ENCODE measurements at places on chromosomes 11 and 22.

GRCh38 chr22:50272044-50272802 is 2.0 kb upstream of the MAPK11 start:
- no peak for DNase-seq

DNA sequence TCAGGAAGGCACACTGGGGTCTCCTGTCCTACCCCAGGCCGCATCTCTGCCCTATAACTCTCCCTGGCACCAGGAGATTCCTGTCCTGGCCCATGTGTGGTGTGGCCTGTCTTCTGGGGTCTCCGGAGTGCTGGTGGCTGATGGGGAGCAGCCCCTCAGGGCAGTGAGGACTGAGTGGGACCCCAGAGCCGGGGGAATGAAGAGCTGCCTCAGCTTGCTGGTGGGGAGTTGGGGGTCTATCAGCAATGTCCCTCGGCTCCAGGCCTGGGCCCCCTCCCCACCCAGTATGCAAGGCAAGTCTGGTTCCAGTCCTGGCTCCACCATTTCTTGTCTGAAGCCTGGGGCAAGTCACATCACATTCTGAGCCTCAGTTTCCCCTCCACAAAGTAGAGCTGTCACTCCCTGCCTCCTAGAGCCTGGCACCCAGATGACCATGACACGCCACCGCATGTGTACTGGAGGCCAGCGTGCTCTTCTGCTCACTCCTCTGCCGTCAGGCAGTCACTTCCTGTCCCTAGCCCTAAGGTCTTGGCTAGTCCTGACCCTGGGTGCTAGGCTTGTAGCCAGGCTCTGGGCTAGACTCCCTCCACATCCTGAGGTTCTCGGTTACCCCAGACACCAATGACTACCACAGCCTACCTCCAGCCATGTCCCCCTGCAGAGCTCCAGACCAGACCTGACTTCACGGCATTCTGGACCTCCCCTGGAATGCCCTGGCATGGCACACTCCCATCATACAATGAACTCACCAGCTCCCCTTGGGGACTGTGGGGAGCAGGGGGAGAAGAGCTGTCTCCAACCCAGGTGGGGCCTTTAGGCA is 12.8 kb downstream of the ARAP1 start:
- no peak for DNase-seq

DNA sequence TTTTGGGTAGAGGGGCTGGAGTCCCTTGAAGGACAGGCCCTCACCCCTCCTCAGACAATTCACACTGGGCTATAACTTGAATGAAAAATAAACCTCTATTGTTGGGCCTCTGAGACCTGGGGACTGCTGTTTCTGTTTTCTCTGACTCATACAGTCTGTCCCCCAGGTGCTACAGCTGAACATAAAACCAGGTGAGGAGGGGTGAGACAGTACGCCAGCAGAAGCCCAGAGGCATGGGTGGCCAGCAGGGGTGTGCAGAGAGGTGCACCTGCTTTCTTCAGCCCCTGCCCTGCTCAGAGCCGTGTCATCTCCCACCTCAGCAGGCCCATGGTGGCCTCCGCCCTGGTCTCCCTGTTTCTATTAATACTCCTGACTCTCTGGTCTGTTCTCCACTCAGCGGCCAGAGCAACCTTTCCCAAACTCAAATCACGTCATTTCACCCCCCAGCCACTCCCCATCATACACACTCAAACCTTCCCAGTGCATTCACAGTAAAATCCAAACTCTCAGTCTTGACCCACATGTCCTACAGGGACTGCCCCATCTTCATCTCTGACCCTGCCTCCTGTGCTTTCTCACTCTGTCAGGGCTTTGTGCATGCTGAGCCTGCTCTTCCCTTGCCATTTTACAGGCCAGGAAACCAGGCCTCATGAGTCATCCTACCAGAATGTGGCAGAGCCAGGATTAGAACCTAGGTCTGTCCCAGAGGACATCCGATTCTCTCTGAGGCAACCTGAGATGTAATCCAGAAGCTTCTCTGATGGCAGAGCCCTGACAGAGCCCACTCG is 5.4 kb upstream of the IL2RB start:
- no peak for DNase-seq

DNA sequence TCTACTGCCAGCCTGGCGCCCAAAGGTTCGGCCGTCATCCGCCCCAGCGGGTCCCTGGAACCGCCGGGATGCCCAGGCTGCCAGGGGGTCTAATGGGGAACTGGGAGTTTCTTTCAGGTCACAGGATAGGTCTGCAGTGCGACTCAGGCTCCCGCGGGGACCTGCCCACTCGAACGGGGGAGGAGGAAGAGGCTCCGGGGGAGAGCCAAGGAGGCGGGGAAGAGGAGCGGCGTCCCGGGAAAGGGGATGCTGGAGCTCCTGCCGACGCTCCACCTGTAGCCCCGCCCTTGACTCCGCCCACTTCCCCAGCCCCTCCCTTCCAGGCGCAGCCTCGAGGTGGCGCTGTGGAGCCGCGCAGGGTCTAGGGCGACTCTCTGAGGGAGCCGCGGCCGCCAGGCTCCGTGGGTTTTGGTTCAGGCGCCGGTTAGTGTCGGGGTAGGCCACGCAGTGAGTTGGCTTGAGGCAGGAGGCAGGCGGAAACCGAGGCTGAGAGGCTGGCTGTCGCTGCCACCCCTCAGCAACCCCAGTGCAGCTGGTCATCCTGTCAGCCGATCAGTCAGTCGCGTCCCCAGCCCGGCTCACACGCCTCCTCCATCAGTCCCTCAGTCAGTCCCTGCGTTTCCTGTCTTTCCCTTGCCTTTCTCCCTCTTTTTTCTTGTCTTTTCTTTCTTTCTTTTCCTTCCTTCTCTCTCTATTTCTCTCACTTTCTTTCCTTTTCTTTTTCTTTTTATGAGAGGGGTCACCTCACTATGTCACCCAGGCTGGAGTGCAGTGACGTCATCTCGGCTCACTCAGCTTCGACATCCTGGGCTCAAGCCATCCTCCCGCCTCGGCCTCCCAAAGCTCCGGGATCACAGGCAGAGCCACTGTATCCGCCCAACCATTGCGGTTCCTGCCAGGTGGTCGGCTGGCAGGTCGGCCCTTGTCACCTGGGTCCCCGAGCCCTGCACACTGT is 26.4 kb downstream of the YWHAH start:
- DNase-seq, result peak; percentile 85

DNA sequence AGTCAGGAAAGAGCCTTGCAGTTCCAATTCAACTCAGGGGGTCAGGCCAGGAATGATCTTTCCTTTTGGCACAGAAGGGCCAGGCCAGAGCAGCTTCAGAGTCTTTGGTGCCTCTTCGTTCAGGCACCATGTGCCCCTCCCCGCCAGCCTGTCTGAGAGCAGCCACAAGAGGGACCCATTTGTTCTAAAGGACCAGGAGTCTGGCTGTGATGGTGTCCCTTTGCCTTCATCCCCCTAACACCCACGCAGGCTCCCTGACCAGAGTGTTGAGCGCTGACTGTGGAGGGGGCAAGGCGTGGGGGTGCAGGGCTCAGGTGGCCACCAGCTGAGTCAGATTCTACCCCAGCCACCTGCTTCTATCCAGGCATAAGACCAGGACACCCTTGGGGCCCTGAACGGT is 156.4 kb downstream of the TTC17 start:
- no peak for DNase-seq

DNA sequence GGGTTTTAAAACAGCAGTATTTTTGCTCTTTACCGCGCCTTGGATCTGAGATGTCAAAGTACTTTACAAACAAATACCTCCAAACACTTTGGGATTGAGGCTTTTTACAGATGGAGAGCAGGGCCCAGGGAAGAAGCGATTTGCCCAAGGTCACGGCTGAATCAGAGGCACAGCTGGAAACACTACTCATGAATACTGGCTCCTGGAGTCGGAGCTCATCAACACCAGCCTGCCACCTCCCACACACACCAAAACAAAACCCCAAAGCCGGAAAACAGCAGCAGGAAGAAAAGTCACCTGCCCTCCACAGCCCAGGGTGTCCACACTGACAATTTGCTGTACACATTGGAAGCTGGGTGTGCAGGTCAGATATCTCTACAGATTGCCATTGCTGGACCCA is 339.4 kb downstream of the CADM1 start:
- DNase-seq, result no peak

Data from stimulated activated CD4-positive, alpha-beta T cell treated with anti-CD3 and anti-CD28 coated beads, Interleukin-15, amount 100 ng/mL, for 1 hour (primary cell).